ENCODE measurements at places on chromosomes 4 and X.

DNA sequence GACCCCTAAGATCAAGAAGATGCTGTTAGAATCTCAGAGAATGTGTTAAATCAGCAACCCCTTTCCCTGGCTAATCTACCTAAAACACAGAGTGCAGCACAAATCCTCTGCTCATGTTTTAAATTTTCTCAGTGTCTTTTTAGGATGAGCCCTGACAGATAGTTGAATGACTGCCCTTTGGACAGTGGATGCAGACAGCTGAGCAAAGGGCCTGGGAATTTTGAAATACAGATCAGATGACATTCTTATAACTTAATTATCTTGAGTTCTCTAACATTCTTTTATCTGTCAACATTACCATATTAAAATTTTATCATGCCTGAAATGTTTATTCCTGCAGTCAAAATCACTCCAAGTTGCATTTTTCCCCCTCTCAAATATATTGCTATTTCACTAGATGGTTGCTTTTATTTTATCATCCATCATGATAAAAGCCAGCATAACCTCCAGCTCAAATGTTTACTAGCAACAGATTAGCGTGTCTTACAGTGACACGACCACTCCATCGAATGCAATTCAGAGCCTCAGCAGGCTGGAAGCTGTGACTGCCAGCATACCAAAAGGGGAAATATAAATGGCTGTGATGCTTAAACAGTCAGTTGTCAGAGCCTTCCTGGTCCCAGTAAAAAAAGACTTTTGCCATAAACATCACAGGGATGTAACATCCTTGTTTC, 22.8 kb upstream of the ARHGAP24 start:
- no peak for DNase-seq

- DNase-seq, result no peak
Measured at GRCh38 chr4:102601586-102602227, 100.5 kb downstream of the NFKB1 start.

DNA sequence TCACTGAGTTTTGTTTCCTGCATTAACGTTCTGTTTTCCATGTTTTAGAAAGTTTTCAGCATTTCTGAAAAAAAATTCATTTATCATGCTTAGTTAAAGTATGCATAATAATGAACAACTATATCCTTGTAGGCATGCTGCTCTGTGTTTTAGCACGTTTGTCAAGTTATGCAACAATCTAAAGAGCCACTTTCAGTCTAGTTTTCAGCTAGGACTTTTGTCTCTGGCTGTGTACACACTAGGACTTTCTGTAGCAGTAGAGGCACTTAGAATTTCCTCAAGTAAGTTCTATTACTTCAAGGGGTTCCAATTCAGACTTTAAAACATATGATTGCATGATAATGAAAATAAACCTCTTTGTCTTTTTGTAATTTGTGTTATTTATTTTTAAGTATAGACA, 12.4 kb downstream of the DCAF8L1 start:
- no peak for DNase-seq

DNA sequence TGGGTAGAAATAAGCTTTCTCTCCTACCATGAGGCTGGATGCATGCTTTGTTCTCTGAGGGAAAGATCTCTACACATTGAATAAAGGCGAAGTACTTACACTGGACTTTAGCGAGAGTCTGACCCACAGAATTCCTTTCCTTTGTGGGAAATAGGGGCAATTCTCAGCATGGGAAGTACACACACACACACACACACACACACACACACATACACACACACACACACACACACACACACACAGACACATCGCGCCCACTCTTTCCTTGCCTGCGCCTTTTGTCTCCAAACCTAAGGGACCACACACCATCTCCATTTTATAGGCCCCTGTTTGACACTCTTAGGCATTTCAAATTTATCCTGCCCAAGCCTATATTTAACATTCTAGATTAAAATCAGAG, 83.8 kb downstream of the LUZP4 start:
- DNase-seq, result no peak

GRCh38 chr4:149409146-149409545, 406.5 kb downstream of the IQCM start:
- peak; percentile 58 for DNase-seq
